ENCODE measurements at places on chromosomes 13 and 19. TPM values are rescaled to one million over a fixed set of nuclear protein-coding genes. Genes with fewer than 3 reads are reported as not detected.
A peak's percentile ranks its signal among the peaks of the same experiment; 100 is the strongest.

The SIGLEC10 gene
- total RNA-seq = not detected

DNA sequence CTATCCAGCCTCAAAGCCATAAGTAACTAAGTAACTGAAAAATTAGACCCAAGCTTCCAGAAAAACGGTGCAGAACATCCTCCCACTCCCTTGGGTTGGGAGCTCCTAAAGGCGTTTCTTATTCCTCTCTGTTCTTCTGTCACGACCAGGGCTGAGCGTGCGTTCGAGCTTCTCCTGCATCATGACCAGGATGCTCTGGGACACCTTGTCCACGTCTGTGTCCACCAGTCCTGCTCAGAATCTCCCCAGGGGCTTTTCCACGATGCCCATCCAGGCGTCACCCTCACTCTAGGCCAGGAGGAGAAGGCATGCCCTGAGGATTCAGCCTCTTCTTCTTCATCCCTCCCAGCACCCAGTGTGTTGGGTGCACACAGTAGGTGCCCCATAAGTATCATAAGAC is 37.8 kb upstream of the GAS6 start:
- no peak for DNase-seq

GRCh38 chr13:98847780-98848179 is 95.3 kb upstream of the SLC15A1 start:
- peak; percentile 27 for DNase-seq

DNA sequence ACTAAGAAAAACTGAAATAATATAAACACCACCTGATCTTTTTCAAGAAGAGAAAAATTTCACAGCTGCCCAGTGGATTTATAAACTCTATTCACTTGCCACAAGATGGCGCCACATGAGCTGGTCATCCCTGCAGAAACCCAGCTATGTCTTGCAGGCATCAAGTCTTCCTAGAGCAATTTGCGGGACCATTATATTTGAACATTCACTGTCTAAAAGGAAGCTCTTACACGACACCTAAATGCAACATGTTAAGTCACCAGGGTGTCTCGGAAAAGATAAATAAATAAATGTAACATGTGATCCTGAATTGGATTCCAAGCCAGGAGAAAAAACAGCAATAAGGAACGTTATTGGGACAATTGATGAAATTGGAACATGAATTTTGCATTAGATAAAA is 20.3 kb upstream of the AKT2 start:
- peak; percentile 88 for DNase-seq

- no peak for DNase-seq
These were observed 22.5 kb downstream of the GATAD2A start for GRCh38 chr19:19427944-19428343.

The WASF3 gene
- total RNA-seq = 17.2 TPM

GRCh38 chr13:114179087-114179658 is at the start of gene CFAP97D2:
CFAP97D2 (plus strand) TSS chr13:114179257; CDS start chr13:114179331, 74 bp downstream.
- DNase-seq = no peak

DNA sequence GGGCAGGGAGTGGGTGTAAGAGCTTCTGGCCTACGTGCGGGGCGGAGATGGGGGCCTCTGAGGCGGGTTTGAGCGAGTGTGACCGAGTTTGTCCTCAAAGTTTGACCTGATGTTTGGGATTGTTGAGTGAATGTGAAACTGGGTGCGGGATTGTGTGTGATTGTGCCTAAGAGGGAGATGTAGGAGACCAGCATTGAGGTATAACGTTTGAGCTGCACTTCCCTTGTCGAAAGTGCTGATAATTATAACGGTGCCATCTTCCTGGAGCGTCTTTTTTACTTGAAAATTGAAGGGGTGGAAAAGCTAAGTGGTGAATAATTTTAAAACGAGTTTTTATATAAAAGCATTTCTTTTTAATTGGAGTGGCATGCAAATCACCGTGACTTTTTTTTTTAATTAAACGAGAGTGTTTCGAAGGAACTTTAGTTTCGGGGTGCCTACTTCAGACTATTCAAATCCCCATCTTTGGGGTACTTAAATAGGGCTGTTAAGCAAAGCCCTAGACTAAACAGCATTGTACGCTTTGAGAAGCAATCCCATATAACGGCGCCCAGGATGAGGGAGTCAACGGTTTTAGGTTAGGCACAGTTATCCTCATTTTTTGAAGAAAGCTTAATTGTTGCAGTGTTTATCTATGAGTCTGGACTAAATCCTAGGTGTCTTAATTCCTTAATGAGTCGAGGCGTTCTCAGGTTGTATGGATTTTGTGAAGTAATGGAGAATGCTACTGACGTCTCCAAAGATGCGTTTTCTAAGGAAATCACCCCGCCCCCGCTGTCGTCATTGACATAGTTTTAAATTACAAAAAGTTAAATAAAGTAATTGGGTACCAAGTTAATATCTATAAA is 594 bp downstream of the ZNF146 start:
- DNase-seq = peak; percentile 19

The MBD3L2 gene
- not detected for total RNA-seq
